AG04449 (cell line): ENCODE measurements at places on chromosomes 11 and 22.

GRCh38 chr22:32333141-32333768 lies 24.4 kb upstream of the RFPL3 start:
- DNase-seq: no peak

DNA sequence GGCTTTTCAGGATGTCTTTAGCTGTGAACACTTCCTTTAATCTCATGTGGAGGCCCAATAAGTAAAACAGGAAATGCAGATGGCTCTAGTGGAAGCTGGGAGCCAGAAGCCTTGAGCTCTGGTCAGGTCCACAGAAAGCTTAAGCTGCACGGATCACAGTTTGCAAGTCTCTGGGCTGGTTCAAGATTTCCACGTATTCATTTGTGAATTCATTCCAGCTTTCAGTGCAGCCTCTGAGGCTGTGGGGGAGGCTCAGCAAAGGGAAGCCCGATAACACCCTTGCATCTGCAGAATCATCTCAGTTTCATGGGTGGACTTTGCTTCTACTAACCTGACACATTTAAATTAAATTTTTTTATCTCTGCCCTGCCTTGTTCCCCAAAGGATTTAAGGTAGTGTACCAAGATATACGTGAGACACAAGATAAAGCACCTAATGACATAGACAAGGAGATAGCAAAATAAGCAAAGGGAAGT lies 65.6 kb downstream of the ISX start:
- DNase-seq: no peak

GRCh38 chr11:79206951-79207350 lies 233.9 kb downstream of the TENM4 start:
- DNase-seq: no peak

DNA sequence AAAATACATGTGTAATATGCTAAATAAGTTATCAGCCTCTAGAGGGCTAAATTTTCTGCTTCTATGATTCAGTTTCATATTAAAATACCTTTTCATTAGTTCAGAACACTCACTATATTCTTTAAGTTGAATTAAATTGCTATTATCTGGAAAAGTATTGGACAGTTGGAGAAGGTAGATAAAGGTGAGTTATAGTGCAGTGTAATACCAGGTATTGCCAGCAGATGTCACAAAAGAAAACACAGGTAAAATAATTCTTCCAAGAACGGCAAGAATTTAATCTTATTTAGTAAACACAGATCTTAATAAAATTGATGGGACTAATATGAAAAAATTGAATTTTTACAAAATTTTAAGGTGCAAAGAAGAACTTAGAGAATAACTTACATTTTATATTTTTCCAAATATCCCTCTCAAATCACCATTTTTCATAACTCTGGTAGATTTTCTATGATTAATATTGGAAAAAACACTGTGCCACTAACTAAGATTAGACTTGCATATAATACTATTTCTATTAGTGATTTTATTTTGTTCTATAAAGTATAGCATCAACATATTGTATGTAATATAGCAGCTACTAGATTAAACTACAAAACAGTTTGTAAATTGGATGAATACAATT lies 1.7 kb upstream of the LRRC4C start:
- no peak for DNase-seq

DNA sequence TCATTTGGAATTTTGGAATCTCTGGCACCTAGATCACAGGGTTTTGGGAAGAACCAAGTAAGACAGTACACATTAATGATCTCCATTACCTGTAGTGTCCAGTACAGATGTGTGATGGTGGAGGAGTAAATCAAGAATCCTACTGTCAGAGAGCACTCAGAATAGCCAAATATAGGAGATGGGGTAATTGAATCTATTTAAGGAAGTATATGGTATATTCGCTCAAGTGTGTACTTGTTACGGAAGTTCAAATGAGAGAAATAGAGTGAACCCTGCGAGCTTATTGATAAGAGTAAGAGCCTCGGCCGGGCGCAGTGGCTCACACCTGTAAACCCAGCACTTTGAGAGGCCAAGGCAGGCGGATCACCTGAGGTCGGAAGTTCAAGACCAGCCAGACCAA lies 2.2 kb downstream of the SPCS2 start:
- no peak for DNase-seq
